ENCODE measurements at places on chromosomes 5 and 9. TPM values are rescaled to one million over a fixed set of nuclear protein-coding genes. Genes with fewer than 3 reads are reported as not detected.

DNA sequence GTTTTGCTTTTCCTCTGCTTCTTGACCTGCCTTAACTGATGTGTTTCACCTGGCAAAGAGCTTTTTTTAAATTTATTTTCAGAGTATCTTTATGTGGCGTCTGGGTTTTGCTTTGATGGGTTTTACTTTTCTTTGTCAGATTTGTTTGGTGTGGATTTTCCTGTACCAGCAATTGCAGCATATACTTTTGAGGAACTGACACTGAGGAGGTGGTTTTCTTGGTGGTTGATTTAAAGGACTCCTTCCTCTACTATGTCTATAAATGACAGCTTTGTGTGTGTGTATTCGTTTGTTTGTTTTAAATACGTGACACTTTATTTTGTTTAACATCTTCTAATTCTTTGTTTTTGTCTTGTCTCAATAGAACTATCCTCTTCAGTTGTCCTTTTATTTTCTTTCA is 1071.9 kb upstream of the ARRDC3 start:
- no peaks in the 10 kb centered on the region for H3K36me3 ChIP-seq
- H3K4me3 ChIP-seq = no peak overlapping the region
- no peak for DNase-seq
- H3K27ac ChIP-seq = no peak overlapping the region

DNA sequence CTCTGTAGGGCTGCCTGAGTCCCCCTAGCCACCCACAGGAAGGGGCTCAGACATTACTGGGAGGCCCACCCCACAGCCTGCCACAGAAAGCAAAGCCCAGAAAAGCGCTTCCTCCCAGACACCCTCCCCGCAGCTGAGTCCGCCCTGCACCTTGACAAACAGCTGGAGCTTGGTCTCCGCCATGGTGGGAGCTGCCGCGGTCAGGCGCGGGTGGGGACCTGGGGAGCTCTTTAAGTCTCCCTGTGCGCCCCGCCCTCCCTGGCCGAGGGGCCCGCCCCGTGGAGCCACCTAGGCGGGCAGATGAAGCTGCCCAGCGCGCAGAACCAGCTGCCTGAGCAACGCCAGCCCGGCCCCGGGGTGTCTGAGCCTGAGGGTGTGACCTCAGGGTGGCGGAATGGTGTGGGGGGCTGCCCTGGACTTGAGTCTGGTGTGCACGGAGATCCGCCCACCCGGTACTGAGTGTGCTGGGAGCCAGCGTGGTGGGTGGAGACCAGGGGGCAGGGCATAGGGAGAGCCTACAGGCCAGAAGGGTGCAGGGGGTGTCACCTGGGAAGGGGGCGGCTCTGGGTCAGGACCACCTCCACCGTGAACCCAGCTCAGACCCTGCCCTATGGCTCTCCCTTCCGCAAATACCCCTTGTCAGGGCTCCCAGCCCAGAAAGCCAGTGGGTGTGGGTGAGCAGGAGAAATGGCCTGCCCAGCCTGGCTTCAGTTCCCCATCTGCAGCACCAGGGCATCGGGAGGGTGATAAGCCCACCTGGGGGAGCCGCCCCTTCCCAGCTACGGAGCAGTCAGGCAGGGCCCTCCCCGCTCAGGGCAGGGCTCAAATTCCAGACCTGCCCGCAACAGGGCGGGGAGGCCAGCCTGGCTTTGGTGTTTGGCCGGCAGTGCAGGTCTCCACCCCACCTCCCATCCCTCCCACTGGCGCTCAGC is at the start of gene CLIC3:
TSS of gene CLIC3 (minus strand) at position 208 of the 932 bp plus-strand sequence. CDS start at position 183, 25 bp downstream.
- no peak for DNase-seq
- H3K36me3 ChIP-seq = no peaks in the 10 kb centered on the region
- peaks cover 52% of the 10 kb centered on the region for H3K4me1 ChIP-seq
- H3K27me3 ChIP-seq = no peaks in the 10 kb centered on the region

- peaks cover 25% of the 10 kb centered on the region for H3K4me1 ChIP-seq
- H3K4me3 ChIP-seq = no peak overlapping the region
Measured at GRCh38 chr5:149403923-149404745, 25.0 kb upstream of the IL17B start.

DNA sequence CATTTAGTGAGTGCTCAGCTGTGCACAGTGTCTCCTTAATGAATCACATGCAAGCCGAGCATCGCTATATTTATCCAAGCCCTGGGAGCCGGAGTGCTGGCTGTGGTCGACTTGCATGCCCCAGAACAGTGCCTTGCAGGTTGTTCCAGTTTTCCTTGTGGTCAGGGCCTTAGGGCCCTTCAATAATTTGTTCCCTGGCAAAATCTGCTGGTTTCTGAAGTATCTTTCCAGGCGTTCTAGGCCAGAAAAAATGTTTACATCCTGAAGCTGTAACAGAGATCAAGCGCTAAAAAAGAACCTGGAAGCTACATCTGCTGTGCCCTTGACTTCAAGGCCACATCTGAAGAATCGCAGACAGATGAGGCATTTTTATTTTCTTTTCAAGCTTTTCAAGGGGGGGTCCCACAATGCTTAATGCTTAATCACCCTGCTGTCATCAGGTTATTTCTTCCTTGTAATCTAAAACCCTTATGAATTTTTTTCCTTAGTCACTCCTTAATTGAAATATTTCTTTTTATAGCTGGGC is 105.8 kb downstream of the DOCK2 start:
- no peak for DNase-seq
- H3K27ac ChIP-seq = no peak overlapping the region
- H3K4me3 ChIP-seq = no peak overlapping the region
- H3K4me1 ChIP-seq = no peaks in the 10 kb centered on the region

GRCh38 chr5:176365351-176366231 is at the start of gene ARL10:
Gene ARL10 (plus strand): TSS chr5:176365487. CDS start chr5:176365564, 77 bp downstream.
- H3K4me1 ChIP-seq = no peaks in the 10 kb centered on the region
- DNase-seq = no peak
- H3K27me3 ChIP-seq = no peaks in the 10 kb centered on the region
- peak within 1 kb of the TSS; percentile 75 for H3K27ac ChIP-seq

- no peak for DNase-seq
- H3K36me3 ChIP-seq = no peaks in the 10 kb centered on the region
- H3K27me3 ChIP-seq = no peaks in the 10 kb centered on the region
- peaks cover 22% of the 10 kb centered on the region for H3K4me1 ChIP-seq
- no peak overlapping the region for H3K4me3 ChIP-seq
Measured at GRCh38 chr9:129258823-129259301, 80.8 kb upstream of the IER5L start.

- H3K27ac ChIP-seq = no peak overlapping the region
- DNase-seq = no peak
- no peak overlapping the region for H3K4me3 ChIP-seq
- H3K4me1 ChIP-seq = no peaks in the 10 kb centered on the region
Measured at GRCh38 chr5:74021126-74021525, 395.1 kb downstream of the ARHGEF28 start.

GRCh38 chr5:176381423-176381822 is 7.0 kb downstream of the NOP16 start:
- H3K4me1 ChIP-seq = peaks cover 14% of the 10 kb centered on the region
- no peak for DNase-seq
- peak overlapping the region; percentile 90 for H3K27ac ChIP-seq
- no peak overlapping the region for H3K4me3 ChIP-seq
- H3K36me3 ChIP-seq = peaks cover 30% of the 10 kb centered on the region
- no peaks in the 10 kb centered on the region for H3K27me3 ChIP-seq

DNA sequence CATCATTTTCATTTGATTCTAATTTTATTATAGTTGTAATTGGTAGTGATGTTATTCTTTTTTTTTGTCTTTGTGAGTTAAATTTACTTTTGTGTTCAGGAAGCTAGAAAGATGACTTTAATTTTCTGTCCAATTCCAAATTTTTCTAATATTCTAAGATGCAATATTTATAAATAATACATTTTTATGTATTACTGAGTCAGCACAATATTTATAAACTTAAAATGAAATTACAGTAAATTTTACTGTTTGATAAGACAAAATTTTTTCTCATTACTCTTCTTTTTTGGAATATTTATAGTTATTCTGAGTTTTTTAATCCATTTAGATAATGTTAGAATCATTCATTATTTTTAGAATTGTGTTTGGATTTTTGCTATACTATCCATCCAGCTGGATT is 1637.9 kb upstream of the ACO1 start:
- no peaks in the 10 kb centered on the region for H3K36me3 ChIP-seq
- H3K27ac ChIP-seq = no peak overlapping the region
- H3K4me1 ChIP-seq = no peaks in the 10 kb centered on the region

DNA sequence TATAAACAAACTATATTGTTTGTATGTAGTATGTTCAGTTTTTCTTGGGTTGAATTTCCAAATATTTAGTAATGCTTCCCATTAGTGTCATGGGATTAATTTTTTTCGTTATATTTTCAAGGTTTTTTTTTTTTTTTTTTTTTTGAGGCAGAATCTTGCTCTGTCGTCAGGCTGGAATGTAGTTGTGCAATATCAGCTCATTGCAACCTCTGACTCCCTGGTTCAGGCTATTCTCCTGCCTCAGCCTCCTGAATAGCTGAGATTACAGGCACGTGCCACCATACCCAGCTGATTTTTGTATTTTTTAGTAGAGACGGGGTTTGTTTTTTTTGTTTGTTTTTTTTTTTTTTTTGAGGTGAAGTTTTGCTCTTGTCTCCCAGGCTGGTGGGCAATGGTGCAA is 10.6 kb downstream of the DDX46 start:
- DNase-seq = no peak
- H3K4me3 ChIP-seq = no peak overlapping the region
- no peaks in the 10 kb centered on the region for H3K27me3 ChIP-seq
- no peaks in the 10 kb centered on the region for H3K4me1 ChIP-seq

DNA sequence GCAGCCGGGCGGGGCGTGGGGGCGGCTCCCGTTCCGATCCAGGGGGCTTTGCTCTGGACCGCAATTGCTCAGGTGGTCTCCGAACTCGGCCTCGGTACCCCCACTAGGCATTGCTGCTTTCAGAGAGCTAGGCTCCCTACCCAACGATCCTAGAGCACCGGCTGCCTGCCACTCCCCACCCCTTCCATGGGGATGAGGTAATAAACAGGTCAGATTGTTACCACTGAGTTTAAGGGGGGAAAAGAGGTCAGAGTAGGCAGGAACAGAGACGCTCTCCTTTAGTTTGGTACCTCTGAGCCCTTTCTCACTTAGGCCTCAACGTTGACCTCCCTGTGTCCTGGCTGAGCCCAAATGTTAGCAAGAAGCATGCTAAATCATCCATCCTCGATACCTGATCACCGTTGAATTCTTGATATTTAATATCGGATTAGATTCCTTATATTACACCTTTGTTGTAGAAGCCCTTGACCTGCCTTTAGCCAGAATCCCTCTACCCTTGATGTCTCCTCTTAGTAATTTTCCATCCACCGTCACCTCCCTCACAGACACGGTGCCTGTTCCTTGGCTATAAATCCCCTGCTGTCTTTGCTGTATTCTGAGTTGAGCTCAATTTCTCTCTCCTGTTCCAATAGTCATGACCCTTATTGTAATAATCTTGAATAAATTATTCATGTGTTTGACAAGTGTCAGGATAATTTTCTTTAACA is 588 bp upstream of the PLPP1 start:
- DNase-seq = no peak
- H3K27ac ChIP-seq = peak overlapping the region; percentile 99
- H3K4me1 ChIP-seq = peaks cover 26% of the 10 kb centered on the region
- H3K4me3 ChIP-seq = peak overlapping the region; percentile 92

- no peak for DNase-seq
- H3K4me3 ChIP-seq = no peak overlapping the region
- H3K27ac ChIP-seq = no peak overlapping the region
Measured at GRCh38 chr5:59471463-59471862, 422.1 kb downstream of the PDE4D start.

GRCh38 chr5:135024956-135025729 is 8.9 kb downstream of the PITX1 start:
- no peak overlapping the region for H3K4me3 ChIP-seq
- H3K27ac ChIP-seq = no peak overlapping the region
- peaks cover 15% of the 10 kb centered on the region for H3K4me1 ChIP-seq
- H3K27me3 ChIP-seq = peaks cover 27% of the 10 kb centered on the region
- no peak for DNase-seq

DNA sequence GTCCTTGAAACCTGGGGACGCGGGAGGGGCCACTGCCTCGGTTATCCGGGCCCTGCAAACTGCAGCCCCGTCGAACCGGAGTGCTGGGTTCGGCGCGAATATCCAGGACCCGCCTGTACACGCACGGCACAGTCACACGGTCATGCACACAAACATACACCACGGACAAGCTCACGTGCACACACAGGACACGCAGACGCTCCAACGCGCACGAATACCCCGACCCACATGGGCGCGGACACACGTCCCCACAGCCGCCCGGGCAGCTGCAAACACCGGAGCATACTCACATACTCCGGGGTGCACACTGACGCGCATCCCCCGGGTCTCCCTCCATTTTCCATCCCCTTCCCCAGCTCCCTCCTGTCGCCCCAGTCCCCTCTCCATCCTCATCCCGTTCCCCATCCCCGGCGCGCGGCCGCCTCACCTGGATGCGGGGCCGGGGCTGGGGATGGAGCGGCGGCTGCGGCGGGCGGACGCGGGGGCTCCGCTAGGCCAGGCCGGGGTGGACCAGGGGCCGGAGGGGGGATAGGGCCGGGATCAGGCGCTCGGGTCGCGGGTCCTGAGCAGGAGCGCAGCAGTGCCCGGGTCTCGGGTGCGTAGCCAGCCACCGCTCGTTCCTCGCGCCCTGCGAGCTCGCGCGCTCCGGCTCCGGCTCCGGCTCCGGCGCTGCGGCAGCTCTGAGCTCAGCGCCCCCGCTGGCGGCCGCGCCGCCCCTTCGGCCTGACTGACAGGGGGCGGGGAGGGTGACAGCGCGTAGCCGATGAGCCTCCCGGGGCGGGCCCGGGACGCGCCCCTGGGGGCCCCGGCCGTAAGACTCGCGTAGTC is at the start of the genes EIF4E1B and SNCB:
TSS of gene EIF4E1B (plus strand) at position 823 of the 828 bp plus-strand sequence. CDS start 12,113 bp downstream, outside the sequence.
TSS of gene SNCB (minus strand) at position 682 of the 828 bp plus-strand sequence. CDS start 880 bp downstream, outside the sequence.
- H3K4me3 ChIP-seq = peak within 1 kb of the TSS; percentile 44
- H3K36me3 ChIP-seq = no peaks in the 10 kb centered on the region
- peaks cover 7% of the 10 kb centered on the region for H3K27me3 ChIP-seq
- H3K27ac ChIP-seq = no peak within 1 kb of the TSS
- no peaks in the 10 kb centered on the region for H3K4me1 ChIP-seq

GRCh38 chr5:3490957-3491507 is 104.6 kb upstream of the IRX1 start:
- no peaks in the 10 kb centered on the region for H3K27me3 ChIP-seq
- H3K4me1 ChIP-seq = no peaks in the 10 kb centered on the region
- no peaks in the 10 kb centered on the region for H3K36me3 ChIP-seq

DNA sequence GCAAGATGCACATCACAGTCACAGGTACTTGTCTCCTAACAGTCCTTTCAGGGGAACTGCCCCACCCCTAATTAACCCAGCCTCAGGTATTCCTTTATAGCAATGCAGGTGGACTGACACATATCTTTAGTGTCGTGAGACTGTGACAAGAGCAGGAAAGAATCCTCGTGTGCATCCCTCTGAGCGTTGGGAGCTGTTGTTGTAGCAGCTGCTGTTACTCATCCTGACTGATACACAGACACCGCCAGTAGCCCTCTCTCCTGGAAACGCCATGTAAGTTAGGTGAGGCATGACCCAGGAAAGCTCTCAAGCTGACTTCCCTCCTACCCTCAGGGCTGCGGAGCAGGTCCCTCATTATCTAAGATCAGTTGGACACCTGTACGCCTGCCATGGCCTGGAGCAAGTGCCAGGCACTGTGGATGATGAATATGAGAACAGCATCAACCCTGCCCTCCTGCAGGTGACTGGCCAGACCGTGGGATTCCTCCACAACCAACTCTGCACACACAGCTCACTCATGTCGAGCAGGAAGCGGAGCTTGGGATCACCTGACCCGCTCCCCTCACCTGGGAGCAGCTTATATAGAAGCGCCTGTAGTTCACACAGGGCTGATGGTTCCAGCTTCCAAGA is 10.2 kb upstream of the LCN15 start:
- H3K4me3 ChIP-seq = no peak overlapping the region
- no peaks in the 10 kb centered on the region for H3K4me1 ChIP-seq
- no peaks in the 10 kb centered on the region for H3K27me3 ChIP-seq
- no peak for DNase-seq
- no peaks in the 10 kb centered on the region for H3K36me3 ChIP-seq
- H3K27ac ChIP-seq = no peak overlapping the region

Gene CDH10
- total RNA-seq = 0.74 TPM

Gene SH3GLB2
- total RNA-seq = 41.3 TPM

Gene RPP25L
- 29.9 TPM for total RNA-seq

Gene GABRB2
- total RNA-seq = 0.37 TPM

Gene ARHGAP26
- total RNA-seq = 31.6 TPM

Gene ORM2
- total RNA-seq = not detected
